Germinal center (tissue), 1 donor: ENCODE measurements at places on chromosomes 1 and 21.
A peak's percentile ranks its signal among the peaks of the same experiment; 100 is the strongest.

GRCh38 chr21:34510148-34511142 lies 1.6 kb downstream of the KCNE1 start:
- DNase-seq, result peak; percentile 25

DNA sequence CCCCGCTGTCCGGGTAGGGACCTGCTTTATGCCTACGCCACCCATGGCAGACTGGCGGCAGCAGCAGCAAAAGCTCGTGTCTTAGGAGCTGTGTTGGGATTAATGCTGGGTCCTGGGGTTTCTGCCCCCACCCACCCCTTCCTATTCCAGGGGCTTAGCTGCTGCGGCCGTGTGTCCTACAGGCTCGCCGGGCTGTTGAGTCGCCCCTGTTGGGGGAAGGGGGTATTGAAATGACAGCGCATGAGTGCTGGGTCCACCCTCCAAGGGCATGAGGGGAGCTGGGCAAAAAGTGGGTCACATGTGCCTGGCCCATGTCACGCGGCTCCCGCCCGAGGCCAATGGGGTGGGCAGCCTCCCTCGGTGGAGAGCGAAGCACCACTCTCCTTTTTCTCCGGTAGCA lies 118.3 kb upstream of the COL6A1 start:
- no peak for DNase-seq

GRCh38 chr1:59522925-59523505 lies 226.1 kb downstream of the FGGY start:
- DNase-seq, result no peak

DNA sequence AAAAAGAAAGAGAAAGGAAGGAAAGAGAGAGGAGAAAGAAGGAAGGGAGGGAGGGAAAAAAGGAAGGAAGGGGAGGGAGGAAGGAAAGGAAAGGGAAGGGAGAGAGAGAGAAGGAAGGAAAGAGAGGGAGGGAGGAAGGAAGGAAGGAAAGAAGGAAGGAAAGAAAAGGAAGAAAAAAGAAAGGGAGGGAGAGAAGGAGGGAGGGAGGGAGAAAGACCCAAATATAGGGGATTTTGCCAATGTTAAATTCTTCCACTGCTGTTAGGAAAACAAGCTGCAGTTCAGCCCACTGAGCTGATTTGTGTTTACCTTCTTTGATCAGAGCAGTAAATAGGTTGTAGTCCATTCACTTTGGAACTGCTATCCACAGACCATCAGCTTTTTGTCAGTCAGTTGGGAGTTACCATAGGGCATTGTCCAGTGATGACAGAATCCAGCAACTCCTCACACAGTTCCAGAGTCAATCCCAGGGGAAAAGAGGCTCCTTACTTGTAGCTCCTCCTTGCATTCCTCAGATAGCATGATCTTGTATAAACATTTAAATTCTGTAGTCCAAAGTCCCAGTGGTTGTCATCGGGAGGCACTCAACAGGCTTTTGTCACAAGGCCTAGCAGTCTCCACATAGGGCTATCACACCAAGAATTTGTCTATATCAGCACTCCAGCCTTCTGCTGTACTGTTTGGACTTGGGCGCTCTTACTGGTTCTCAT lies 13.5 kb upstream of the PPP1R8 start:
- no peak for DNase-seq
